ENCODE measurements at places on chromosomes 4 and X.

- DNase-seq: no peak
These were observed 107.3 kb upstream of the PRDX4 start for GRCh38 chrX:23559975-23560374.

- DNase-seq: no peak
These were observed 27.3 kb upstream of the ACSL4 start for GRCh38 chrX:109760209-109760921.

- DNase-seq: no peak
These were observed 2.3 kb upstream of the MSL3 start for GRCh38 chrX:11755724-11756123.

DNA sequence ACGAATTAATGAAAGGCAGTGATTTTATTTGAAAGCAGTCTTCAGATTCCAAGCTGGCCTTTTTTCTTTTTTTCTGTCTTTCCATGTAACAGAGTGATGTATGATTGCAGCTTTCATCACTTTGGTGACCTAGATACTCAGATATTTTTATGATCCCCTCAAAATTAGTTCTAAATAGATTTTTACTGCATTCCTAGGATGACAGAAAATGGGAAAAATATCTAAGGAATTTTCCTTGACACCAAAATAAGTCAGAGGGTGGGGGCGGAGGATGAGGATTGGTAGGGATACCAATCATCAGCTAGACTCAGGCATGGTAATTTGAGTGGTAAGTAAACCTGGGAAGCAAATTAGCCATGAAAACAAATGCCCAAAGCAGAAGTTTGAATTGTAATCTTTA lies 11.9 kb upstream of the HMGB2 start:
- no peak for DNase-seq

- no peak for DNase-seq
These were observed 19.0 kb downstream of the SPRY1 start for GRCh38 chr4:123415576-123415975.

GRCh38 chrX:153884136-153884535 lies 1.8 kb downstream of the L1CAM start:
- no peak for DNase-seq

- no peak for DNase-seq
These were observed 171.8 kb upstream of the PACRGL start for GRCh38 chr4:20528508-20528907.

DNA sequence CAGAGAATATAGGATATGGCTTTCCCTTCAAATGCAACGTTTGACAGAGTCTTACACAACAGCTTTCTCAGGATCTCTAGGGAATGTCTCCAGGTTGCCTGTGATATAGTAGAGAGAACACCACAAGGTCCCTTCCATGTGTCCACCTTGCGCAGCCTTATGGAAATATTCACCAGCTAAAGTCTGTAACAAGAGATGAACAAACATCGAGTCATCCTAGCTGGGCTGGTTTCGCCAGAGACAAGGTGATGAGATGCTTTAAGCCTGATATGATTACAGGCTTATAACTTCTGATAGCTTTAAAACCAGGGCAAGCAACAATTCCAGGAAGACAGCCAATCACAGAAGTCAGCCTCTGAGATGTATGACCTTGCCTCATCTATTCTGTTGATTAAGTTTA lies 83.8 kb downstream of the SEL1L3 start:
- no peak for DNase-seq

- DNase-seq: no peak
These were observed 290.7 kb upstream of the FAM241A start for GRCh38 chr4:111854494-111855087.

GRCh38 chr4:169619518-169619957 lies 840 bp upstream of the CLCN3 start:
- DNase-seq: peak; percentile 35

DNA sequence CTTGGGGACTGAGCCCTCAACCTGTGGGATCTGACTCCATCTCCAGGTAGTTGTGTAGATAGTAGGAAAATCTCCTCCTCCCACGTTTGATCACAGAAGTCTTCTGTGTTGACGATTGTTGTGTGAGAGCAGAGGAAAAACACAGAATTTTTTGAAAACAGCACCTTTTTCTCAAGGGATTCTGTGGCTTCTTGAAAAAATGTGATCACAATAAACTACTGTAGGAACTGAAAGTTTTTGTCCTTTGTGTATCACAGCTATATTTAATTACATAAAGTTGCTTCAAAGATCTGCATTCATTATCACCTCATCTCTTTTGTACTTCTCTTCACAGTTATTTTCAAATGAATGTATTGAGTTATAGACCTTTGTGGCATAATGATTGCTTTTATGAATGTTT lies 85.1 kb downstream of the AFF1 start:
- DNase-seq: no peak

GRCh38 chr4:15385928-15386327 lies 41.9 kb upstream of the C1QTNF7 start:
- no peak for DNase-seq

DNA sequence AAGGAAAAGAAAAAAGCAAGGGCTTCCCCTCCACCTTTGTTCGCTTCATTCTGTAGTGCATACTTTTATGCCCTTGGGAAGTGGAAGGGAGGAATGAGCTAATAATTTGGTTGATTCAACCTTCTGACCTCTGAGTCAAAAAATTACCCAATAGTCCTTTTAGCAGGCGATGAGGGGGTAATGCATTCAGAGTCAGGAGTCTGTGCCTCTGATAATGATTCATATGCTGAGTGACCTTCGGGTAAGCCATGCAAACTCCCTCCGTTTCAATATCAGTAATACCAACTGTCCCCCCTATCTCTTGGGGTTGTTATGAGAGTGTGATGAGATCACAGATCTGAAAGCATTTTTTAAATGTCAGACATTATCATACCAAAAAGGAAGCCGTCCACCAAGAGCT lies 41.6 kb upstream of the ACSL4 start:
- DNase-seq: no peak

DNA sequence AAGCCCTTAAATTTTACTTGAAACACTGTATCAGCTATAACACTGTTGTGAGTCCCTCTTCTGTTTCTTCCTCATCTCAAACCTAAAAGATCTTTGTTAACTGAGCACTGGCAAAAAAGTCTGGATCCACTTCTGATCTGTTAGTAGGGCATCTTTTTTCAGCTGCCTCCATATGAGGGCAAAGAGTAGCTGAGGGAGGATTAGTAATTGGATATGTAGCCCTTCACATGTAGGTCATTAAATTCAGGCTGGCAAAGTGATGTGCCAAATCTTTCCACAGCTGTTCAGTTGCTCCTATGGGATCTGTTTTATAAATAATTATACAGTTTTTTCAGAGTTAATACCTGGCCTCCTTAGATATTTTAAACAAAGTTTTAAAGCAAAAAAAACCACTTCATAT lies 1.1 kb upstream of the TRMT10A start:
- no peak for DNase-seq

DNA sequence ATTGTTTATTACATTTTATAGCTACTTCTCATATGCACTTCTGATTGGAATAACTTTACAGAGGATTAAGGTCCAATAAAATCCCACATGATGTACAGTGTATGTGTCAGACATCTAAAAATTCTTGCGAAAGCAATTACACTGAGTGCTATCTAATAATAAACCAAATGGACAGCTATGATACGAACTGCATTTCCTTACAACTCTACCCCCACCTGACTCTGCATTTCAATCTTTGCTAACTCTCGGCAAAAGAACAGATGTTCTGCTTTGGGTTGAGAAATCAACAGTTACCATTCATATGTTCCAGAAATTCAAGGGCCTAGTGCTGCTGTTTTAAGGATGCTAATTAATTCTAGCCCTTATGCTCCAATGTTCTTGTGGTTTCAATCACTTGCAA lies 287.9 kb upstream of the NOCT start:
- no peak for DNase-seq

- DNase-seq: no peak
These were observed 47.9 kb downstream of the CXCL1 start for GRCh38 chr4:73917081-73917501.

GRCh38 chr4:81136161-81136905 lies 78.7 kb downstream of the PRKG2 start:
- DNase-seq: no peak

DNA sequence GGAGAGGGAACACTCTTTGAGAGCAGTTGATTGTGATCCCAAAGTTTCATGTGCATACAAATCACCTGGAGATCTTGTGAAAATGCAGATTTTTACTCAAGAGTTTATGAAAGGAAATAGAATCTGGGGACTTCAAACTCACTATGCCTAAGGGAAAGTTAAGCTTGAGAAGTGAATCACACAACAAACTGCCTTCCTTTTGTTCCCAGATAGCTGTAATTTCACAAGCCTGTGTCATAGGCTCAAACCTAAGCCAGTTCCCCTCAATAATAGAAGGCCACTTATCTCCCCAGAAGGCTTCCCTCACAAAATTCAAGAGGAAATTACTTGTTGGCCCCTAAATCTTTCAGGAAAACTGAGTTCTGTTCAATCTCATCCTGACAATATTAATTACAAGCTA lies 132.8 kb upstream of the MAGEB16 start:
- no peak for DNase-seq

GRCh38 chrX:69082753-69083150 lies 82.5 kb downstream of the PJA1 start:
- no peak for DNase-seq

DNA sequence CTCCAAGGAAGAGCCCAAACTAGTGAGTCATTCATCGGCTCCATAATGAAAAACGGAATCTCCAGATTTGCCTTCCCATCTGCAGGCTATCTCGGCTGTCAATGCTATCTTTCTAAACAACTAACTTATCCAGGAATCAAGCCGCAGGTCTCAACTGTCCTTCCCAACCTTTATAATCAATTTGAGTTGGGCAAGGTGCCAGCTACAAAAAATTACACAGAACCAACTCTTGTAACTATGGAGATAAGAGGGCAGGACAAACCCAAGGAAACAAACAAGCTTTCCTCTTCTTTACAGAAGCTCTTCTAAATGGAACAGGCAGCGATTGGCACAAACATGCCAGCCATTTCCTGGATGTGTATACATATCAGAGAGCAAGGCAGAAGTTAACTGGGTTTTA lies 61.2 kb upstream of the RAI2 start:
- DNase-seq: no peak

- peak; percentile 70 for DNase-seq
These were observed 46.3 kb downstream of the ATP10D start for GRCh38 chr4:47531241-47531953.

DNA sequence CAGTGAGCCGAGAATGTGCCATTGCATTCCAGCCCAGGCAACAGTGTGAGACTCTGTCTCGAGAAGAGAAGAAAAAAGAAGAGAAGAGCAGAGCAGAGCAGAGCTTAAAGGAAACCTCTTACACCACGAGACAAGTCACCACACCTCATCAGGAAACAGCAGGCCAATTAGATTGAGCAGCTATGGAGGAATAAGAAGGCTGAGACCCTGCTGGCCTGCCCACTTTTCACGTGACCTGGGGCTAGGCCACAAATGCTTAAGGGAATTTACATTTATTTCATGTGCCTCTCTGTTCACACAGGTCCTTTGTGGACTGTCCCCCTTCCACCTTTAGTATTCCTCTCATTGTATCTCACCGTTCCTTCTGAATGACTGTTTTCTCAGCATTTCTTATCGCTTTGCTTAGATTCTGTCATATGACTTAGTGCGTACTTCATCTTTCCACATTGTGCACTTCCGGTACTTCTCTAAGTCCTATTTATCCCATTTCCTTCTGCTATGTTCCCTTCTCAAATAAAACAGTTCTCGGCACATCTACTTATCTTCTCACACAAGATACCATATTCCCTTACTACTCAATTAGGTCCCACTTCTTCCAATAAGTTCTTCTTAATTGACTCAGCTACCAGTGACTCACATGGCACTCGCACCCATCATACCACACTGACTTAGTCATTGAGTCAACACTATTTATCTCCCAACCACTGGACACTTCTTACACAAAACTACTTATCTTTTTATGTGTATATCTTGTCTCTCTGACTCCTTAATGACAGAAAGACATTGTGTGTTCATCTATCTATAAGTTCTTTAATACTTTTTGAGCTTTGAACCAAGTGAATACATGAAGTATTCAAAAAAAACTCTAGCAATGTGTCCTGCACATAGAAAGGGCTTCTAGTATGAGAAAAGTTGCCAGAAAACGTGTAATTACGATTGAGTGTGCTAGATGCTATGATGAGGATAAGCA lies 11.0 kb downstream of the CUL4B start:
- no peak for DNase-seq

DNA sequence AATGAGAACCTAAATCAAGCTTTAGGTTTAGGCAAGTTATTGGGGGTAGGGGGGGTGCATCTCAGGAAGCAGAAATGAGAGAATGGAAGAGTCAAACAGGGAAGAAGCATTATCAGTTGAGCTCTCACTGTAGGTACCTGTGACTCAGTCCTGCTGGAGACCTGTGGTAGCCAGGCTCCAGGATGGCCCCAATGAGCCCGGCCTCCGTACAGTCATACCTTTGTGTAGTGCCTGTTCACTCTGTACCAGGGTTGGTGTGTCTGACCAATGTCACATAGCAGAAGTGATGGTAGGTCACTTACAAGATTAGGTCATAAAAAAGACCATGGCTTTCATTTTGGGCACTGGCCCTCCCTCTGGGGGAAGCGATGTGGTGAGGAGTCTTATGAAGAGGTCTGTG lies 45.3 kb upstream of the NMU start:
- DNase-seq: no peak

- no peak for DNase-seq
These were observed 66.1 kb downstream of the SNX25 start for GRCh38 chr4:185275501-185275900.

DNA sequence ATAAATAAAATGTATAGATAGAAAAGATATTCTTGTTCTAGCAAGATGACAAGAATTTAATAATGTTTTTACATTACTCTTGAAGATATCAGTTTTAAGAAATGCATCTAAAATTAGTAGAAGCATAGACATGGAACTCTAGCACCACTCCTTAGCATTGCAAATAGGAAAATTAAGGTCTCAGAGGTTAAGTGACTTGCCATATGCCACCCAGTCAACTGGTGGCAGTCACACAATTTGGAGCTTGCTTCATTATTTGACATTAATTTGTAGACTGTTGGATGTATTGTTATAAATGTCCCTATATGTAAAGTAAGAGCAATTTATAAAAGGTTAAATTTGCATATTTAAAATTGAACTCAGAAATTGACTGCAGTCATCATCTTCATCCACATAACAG lies 20.8 kb downstream of the GPM6A start:
- no peak for DNase-seq

DNA sequence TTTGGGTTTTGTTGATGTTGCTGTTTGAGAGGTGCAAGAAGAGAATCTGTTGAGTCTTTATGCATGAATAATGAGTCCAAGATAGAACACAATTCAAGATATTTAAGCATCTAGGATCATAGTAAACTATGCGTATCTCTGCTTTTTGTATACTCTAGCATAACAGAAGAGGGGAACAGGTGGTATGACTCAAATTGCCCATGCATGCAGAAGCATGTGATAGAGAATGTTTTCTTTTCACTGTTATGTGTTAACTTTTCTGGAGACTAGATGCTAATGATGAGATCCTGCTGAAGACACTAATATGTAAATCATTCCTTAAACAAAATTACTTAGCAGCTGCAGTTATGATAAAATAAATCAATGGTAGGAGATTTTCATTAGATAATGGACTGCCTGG lies 165.3 kb upstream of the FTHL17 start:
- DNase-seq: no peak

- no peak for DNase-seq
These were observed 58.4 kb downstream of the AMELX start for GRCh38 chrX:11351375-11352295.

GRCh38 chr4:114116861-114117260 lies 137.4 kb upstream of the ARSJ start:
- no peak for DNase-seq

Measured in activated T-helper 1 cell treated with anti-CD3 and anti-CD28 coated beads, Interleukin-12 subunit alpha, Interleukin-12 subunit beta, Interleukin-2, Interleukin-4 antibody, amounts not matched to agents 30 ng/mL and 10 ng/mL and 1 ng/mL, durations not matched to agents 14 hours and 24 hours and 36 hours (primary cell).